ENCODE measurements at places on chromosomes 1 and 21.

- no peak for DNase-seq
Measured at GRCh38 chr21:15441060-15441493, 288.7 kb upstream of the USP25 start.

- peak; percentile 40 for DNase-seq
Measured at GRCh38 chr21:38733972-38734546, 71.7 kb upstream of the ETS2 start.

GRCh38 chr1:60035921-60036320 is 37.6 kb downstream of the C1orf87 start:
- no peak for DNase-seq

DNA sequence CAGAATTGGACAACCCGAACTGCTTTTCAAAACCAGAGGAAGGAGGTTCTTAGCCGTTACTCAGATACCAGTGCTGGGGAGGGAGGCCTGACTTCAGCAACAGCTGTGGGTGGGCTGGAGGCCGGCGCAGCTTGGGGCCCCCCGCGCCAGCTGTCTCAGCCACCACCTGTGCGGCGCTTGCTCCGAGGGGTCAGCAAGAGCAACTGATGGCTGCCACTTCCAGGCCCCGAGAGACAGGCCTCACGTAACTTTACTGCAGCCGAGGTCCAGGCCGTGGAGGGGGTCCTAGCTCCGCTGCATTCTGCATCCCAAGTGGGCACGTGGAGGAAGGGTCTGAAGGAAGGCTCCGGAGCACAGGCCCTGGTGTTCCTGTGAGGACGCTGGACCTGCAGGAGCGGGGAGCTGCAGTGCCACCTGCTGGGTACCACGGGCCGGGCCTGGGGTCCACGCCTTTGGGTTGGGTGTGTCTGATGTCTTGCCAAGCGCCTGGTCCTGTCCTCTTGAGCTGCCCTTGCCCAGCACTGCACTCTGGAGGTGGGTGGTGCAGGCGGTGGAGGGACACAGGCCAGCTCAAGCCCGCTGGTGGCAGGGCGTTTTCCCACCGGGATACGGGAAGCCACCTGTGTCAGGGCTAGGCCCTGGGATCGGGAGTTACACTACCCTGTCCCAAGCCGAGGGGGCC is 9.8 kb downstream of the THAP3 start:
- no peak for DNase-seq

DNA sequence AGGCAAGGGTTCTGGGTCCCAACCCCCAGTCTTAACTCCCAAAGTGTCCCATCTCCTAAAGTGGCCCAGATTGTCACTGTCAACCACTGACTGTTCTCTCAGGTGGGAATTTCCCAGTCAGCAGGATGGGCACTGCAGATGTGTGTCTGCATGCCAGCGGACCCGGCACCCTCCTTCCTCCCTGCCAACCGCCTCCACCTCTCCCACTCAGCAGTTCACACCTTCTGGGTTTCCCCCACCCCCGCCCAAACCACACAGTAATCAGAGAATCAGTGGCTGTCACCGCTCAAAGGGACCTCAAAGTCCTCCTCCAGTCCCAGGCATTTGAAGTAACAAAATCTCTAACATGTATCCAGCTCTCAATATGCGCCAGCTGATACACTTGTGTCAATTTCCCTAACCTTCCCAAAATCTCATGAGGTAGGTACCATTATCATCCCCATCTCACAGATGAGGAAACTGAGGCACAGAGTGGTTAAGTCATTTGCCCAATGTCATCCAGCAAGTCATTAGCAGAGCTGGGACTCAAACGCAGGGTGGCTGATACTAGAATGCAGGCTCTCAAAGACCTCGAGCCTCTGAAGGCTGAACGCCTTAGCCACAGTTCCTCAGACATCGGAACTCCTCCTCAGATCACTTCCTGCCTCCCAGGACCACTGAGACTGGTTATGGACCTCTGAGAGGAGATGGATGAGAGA is 4.8 kb downstream of the RUNX3 start:
- peak; percentile 72 for DNase-seq

All from activated CD4-positive, CD25-positive, alpha-beta regulatory T cell treated with anti-CD3 and anti-CD28 coated beads, Interleukin-2, amount 50 U/mL, for 16 hours (primary cell).